ENCODE measurements at places on chromosomes 2 and 18. TPM values are rescaled to one million over a fixed set of nuclear protein-coding genes. Genes with fewer than 3 reads are reported as not detected.

CDH2 gene
- polyA plus RNA-seq = not detected

SERPINB2 gene
- not detected for polyA plus RNA-seq

DNA sequence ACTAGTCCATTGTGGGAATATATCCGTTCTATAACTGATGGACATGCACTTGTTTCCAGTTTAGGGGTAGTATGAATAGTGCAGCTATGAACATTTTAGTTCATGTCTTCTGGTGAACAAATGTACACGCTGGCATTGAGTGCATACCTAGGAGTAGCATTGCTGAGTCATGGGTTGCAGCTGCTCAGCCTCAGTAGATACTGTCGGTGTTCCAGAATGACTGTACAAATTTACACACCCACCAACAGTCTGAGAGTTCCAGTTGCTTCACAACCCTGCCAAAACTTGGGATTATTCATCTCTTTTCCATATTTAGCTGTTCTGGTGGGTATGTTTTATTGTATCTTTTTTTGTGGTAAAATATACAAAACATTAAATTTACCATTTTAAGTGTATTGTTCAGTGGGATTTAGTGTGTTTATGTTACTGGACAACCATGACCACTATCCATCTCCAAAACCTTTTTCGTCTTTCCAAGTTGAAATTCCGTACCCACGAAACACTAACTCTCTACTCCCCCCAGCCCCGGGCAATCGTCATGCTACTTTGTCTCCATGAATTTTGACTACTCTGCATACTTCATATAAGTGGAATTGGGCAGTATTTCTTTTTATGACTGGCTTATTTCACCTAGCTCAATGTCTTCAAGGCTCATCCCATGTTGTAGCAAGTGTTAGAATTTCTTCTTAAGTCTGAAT, 281.0 kb downstream of the PRKCE start:
- DNase-seq = no peak
- H3K4me3 ChIP-seq = no peak overlapping the region
- no peaks in the 10 kb centered on the region for H3K4me1 ChIP-seq
- no peaks in the 10 kb centered on the region for H3K36me3 ChIP-seq
- no peaks in the 10 kb centered on the region for H3K27me3 ChIP-seq

DNA sequence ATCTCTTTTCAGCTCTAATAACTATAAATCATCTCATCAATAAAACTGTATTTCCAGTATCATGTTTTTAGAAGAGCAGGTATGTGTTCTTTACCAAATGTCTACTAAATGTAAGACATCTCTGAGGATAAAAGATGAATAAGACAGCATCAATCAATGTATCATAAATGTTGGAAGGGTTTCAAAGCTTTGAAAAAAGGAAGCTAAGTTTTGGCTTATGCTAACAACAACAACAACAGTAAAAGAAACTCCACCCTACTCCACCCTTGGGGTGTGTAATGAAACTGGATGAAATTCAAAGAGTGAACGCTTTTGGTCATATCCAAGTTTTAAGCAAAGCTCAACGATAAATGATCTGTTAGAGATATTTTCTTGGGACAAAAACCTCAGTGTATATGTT, 17.1 kb downstream of the PRKD3 start:
- no peak overlapping the region for H3K27ac ChIP-seq
- H3K4me3 ChIP-seq = no peak overlapping the region
- no peaks in the 10 kb centered on the region for H3K36me3 ChIP-seq
- H3K4me1 ChIP-seq = peaks cover 3% of the 10 kb centered on the region
- no peaks in the 10 kb centered on the region for H3K27me3 ChIP-seq
- no peak for DNase-seq

CYP1B1 gene
- not detected for polyA plus RNA-seq
